ENCODE measurements at places on chromosomes 7 and 10.
A peak's percentile ranks its signal among the peaks of the same experiment; 100 is the strongest.

GRCh38 chr7:80491462-80491861 is 20.4 kb downstream of the GNAT3 start:
- DNase-seq, result no peak

GRCh38 chr7:137760111-137760510 is 86.7 kb downstream of the DGKI start:
- no peak for DNase-seq

DNA sequence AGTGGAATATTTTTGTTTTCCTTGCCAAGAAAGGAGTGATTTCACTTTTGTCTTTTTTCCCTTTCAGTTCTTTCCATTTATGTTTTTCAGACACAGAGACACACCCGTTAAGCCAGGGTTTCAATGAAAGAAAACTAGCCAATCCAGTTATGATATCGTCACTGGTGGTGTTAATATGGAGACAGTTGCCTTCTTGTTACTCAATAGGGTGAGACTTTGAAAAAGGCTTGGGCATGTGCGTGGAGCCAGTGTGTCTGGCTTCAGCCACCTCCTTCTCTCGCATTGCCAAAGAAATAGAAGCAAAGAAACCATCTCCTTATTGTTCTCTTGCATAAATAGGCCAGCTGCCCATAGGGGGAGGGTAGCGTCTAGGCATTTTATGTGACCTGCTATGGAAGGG is 84.1 kb upstream of the DLX6 start:
- no peak for DNase-seq

DNA sequence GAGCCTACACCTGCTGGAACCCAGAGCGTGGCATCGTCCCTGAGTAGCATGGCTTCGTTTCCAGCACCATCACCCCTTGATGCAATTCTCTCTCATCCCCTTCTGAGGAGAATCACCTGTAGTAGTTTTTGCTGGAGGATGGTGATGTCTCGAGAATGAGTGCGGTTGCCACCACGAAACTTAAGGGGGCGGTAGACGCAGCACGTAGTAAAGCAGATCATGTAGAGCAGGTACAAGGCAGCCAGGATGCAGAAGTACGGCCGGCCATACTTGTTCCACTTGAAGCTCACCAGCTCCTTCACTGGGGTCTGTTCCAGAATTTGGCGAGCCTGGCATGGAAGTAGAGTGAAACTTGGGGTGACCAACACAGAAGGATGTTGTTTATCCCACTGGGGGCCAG is 8.1 kb downstream of the TRPV5 start:
- DNase-seq, result no peak

DNA sequence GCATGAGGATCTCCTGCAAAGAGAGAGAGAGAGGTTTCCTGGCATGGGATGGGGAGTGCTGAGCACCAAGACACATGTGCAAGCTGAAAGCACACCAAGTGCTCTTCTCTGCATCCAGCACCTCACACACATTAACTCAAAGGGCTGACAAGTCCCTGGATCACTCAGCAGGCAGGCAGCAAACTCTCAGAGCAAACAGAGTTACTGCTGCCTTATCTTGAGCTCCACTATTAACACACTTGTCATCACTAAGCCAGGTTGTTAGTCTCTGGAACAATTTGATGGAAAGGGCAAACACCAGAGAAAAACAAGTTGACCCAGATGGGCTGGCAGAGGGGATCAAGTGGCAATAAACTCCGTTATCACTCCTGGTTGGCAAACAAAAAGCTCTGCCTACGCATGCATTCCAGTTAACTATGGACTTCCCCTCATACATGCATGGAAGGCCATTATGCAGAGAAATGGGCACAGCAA is 349.9 kb downstream of the KCNMA1 start:
- DNase-seq, result no peak

- DNase-seq, result no peak
These were observed 10.4 kb downstream of the TMEM184A start for GRCh38 chr7:1545417-1546246.

DNA sequence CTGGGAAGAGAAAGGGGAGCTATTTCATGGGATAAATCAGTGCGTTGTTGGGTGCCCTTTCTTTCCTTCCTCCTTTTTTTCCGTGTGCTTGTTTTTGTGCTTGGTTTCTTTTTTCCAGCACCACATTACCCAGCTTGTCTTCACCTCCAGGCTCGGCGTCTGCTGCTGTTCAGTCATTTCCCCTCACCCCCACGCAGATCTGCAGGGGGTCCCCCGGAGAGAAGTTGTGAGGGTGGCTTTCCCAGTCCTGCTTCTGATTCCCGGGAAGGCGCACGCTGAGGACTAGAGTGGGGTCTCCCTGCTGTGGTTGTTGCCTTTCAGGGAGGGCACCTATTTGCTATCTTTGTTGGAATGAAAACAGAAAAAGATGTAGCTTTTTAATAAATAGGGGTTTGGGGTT is 1.6 kb downstream of the CAMK1D start:
- no peak for DNase-seq

DNA sequence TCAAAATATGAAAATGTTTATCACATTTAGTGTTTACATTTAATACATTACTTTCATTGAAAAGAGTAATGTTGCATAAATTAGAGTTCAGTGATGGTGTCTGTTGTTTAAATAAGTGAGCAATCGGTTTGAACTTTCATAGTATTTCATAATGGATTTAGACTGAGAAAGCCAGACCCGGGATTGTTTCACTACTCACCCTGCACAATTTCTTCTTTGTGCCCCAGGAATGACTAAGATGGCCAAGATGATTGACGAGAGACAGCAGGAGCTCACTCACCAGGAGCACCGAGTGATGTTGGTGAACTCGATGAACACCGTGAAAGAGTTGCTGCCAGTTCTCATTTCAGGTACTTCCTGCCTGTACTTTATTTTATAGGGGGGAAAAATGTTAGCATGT is 74.6 kb downstream of the VCL start:
- DNase-seq, result no peak

GRCh38 chr7:140696024-140696679 is 356 bp upstream of the NDUFB2 start:
- DNase-seq, result peak; percentile 90

DNA sequence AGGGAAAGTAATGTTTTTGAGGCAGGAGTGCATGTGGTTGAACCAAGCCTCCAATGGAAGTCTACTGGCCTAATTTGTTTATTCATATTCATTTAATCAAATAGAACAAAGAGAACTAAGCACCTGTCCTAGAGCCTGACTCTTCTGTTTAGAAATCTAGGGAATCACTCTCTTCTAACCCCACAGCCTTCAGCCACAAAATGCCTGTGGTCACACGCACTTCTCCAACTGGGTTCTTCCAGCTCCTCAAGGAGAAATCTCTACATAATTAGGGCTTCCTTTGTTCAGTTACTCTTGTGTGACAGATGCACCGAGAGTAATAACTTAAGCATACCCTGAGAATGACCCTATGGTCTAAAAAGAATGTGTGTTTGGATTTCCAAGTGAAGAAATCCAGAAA is 133.7 kb upstream of the NAMPT start:
- no peak for DNase-seq

DNA sequence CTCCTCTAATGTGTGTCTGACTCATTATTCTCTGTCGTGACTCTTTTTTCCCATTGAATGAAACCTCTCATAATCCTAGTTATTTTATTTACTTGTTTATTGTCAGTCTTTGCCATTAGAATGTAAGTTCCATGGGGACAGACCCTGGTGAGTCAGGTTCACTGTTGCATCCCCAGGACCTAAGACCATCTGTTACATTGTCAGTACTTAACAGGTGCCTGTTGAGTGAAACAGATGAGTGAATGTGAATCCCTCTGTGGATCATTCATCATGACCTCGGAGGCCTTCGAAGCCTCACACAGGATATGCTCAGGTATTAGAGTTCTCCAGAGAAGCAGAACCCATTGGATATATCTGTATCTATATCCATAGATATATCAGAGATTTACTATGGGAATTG is 120.1 kb downstream of the PFKFB3 start:
- DNase-seq, result no peak

GRCh38 chr7:156993021-156993924 is 17.2 kb downstream of the MNX1 start:
- no peak for DNase-seq

DNA sequence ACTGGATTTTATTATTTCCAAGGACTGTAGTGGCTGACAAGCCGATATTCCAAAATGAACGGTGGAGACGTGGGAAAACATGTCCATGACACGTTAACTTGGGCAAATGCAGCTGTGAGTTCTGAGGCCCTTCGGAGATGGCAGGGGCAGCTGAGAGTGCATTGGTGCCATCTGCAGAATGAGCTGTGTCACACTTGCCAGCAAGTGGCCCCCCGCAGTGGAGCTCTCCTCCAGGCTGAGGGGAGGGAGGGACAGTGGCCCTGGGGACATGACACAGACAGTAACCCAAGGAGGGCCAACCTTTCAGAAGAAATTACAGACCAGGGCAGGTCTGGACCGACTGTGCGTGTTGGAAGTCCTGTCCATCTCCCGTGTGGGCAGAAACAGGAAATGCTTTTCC is 139.4 kb downstream of the SVIL start:
- no peak for DNase-seq

Measured in T-helper 22 cell (primary cell).